ENCODE measurements at places on chromosomes 2 and 18.

GRCh38 chr2:152624805-152625204 lies 92.5 kb downstream of the PRPF40A start:
- DNase-seq: no peak

- DNase-seq: no peak
These were observed 304.1 kb upstream of the ERBB4 start for GRCh38 chr2:212842544-212843185.

DNA sequence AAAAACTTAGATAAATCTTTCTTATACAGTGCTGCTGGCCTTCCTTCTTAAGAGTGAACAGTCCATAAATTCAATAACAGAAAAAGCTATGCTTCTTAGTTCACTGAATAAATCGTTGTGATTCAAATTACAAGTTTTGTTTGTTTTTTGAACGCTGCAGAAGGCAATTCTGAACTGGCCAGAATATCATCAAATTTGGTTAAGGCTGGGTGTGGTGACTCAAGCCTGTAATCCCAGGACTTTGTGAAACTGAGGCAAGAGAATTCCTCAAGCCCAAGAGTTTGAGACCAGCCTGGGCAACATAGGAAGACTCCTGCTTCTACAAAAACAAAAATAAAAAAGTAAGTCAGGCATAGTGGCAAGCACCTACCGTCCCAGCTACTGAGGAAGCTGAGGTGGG lies 111.2 kb upstream of the SLC39A10 start:
- no peak for DNase-seq

DNA sequence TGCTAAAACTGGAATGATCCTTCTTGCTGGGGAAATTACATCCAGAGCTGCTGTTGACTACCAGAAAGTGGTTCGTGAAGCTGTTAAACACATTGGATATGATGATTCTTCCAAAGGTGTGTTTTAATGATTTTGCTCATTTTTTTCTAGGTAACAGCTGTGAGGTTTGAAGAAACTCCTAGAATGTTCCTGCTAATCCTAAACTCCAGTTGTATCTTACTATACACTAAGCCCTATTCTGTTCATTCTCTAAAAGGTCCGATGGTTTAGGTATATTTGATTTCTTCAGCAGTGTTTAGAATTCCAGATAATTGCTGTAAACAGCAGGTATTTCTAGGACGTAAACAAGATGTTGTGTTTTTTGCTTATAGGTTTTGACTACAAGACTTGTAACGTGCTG lies 2.3 kb downstream of the MAT2A start:
- DNase-seq: no peak

DNA sequence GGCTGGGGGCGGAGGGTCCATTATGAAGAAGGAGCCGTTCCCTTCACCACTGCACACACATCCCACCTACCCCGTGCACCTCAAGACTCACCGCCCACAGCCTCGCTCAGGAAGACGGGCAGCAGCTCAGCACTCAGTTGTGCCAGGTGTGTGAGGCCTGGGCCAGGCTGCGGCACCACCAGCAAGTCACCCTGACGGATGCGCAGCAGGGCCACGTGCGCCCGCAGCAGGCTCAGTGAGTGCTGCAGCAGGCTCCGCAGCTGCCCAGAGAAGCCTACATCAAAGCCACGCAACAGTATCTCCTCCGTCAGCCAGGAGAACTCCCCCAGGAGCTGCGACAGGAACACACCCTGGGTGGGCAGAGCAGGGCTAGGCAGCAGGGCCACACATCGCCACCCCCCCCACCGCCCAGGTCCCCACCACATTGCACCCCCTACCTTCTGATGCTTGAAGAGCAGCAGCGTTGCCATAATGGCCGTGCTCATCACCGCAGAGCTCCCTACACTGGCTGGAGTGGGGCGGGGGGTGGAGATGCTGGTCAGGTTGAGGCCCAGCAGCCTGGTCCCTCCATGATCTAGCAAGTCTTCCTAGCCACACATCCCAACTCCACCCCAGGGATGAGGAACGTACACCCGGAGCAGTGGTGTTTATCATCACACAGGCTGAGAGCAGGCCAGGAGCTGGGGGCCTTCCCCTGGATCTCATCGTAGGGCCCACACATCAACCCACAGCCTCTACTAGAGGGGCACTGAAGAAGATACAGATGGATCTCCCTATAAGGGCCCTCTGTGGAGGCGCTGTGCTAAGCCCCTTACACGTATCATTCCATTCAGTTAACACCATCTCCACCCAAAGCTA lies 10.2 kb downstream of the GPAT2 start:
- no peak for DNase-seq

DNA sequence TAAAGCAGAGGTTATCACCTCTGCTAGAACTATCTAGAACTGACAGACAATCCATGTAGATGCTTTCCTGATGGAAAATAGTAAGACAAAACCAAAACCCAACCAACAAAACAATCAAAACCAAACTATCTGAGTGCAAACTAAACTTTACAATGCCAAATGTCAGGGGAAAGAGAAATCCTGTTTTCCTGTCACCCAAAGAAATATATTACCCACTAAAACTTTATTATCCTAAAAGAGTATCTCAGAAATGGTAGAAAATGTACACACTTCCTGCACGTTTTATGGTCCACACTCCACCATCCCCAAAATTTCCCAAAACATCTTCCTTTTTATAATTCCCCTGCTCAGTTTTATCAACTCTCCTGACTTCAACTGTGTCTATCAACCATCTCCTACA lies 29.9 kb downstream of the SP3 start:
- DNase-seq: no peak

GRCh38 chr2:6312367-6312766 lies 553.3 kb downstream of the CMPK2 start:
- no peak for DNase-seq

Measured in cortex of kidney (tissue), 1 donor.